ENCODE measurements at places on chromosomes 3 and 15.

DNA sequence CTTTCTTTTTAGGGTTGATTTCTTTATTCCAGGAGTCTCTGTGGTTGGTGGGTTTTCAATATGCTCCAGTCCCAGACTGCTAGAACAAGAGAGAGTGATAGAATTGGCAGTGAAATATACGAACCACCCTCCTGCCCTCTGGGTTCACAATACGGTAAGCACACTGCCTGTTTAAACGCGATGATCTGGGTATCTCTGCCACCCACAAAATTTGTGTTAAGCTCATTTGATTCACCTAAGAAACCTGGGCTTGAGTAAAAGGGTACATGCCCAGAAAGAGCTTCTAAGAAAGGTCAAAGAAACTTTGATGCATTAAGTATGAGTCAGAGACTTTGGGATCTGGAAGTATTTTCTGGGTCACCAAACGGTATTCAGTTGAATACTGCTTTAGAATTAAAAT, 29.8 kb downstream of the OXNAD1 start:
- H3K36me3 ChIP-seq = no peaks in the 10 kb centered on the region
- no peak for DNase-seq
- H3K27me3 ChIP-seq = no peaks in the 10 kb centered on the region

DNA sequence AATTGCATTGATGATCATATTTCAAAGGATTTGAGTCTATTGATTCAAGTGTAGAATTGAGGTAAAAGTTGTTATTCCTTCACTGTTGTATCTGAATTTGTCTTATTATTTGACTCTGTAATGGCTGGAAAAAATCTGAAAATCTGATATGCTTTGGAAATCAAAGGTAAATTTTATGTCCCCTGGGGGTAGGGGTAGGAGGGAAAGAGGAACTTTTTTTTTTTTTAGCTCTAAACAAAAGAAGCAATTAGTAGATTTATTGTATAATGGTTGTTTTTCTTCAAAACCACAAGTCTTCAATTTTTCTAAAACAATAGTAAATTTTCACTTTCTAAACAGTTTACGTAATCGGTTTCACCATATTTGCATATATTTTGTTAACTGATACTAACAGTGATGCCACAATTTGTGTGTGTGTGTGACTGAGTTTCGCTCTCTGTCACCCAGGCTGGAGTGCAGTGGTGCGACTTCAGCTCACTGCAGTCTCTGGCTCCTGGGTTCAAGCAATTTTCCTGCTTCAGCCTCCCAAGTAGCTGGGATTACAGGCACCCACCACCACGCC, 91.7 kb upstream of the GOLGA6L4 start:
- no peaks in the 10 kb centered on the region for H3K36me3 ChIP-seq
- no peaks in the 10 kb centered on the region for H3K4me1 ChIP-seq
- no peaks in the 10 kb centered on the region for H3K27me3 ChIP-seq
- DNase-seq = no peak
- no peak overlapping the region for H3K27ac ChIP-seq
- H3K4me3 ChIP-seq = no peak overlapping the region

GRCh38 chr15:58476525-58477162, 44.9 kb downstream of the LIPC start:
- DNase-seq = no peak
- no peaks in the 10 kb centered on the region for H3K27me3 ChIP-seq
- H3K4me3 ChIP-seq = no peak overlapping the region

GRCh38 chr15:85854345-85855097, 59.8 kb upstream of the KLHL25 start:
- H3K36me3 ChIP-seq = no peaks in the 10 kb centered on the region
- no peak overlapping the region for H3K27ac ChIP-seq
- H3K4me1 ChIP-seq = no peaks in the 10 kb centered on the region
- H3K27me3 ChIP-seq = peaks cover 44% of the 10 kb centered on the region
- no peak overlapping the region for H3K4me3 ChIP-seq

- H3K36me3 ChIP-seq = no peaks in the 10 kb centered on the region
- H3K27me3 ChIP-seq = no peaks in the 10 kb centered on the region
- no peak for DNase-seq
- H3K27ac ChIP-seq = no peak overlapping the region
- no peak overlapping the region for H3K4me3 ChIP-seq
- H3K4me1 ChIP-seq = no peaks in the 10 kb centered on the region
Measured at GRCh38 chr15:80743189-80743833, 35.9 kb upstream of the CEMIP start.

GRCh38 chr3:146536681-146537080, 7.7 kb downstream of the PLSCR1 start:
- H3K27ac ChIP-seq = no peak overlapping the region
- peaks cover 39% of the 10 kb centered on the region for H3K36me3 ChIP-seq
- no peaks in the 10 kb centered on the region for H3K4me1 ChIP-seq

- H3K27ac ChIP-seq = peak overlapping the region; percentile 100
- no peaks in the 10 kb centered on the region for H3K36me3 ChIP-seq
- peak; percentile 62 for DNase-seq
- H3K4me1 ChIP-seq = peaks cover 64% of the 10 kb centered on the region
- H3K4me3 ChIP-seq = peak overlapping the region; percentile 94
Measured at GRCh38 chr3:49020330-49021212, 1.4 kb upstream of the NDUFAF3 start.

DNA sequence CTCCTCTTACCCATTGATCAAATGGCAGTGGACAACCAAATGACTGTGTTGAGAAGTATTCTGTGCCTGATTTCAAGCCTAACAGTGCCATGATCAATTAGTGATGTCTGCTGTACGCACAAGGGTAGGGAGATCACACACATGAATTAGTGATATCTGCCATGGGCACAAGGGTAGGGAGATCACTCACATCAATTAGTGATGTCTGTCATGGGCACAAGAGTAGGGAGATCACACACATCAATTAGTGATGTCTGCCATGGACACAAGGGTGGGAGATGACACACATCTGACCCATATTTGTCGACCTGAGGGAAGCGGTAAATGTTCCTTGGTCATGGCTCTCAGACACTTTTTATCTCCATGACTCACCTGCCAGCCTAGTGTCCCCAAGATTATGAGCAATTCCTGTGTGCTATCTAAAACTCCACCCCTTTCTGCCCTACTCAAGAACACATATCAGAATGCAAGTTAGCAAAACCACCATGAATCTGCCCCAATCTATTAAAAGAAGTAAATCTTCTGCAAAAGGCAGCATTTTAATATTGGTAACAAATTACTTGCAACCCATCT, 165.0 kb downstream of the NTRK3 start:
- H3K4me1 ChIP-seq = peaks cover 11% of the 10 kb centered on the region
- H3K27ac ChIP-seq = no peak overlapping the region
- no peak overlapping the region for H3K4me3 ChIP-seq

- H3K4me1 ChIP-seq = no peaks in the 10 kb centered on the region
- no peak overlapping the region for H3K4me3 ChIP-seq
- DNase-seq = no peak
- H3K27ac ChIP-seq = no peak overlapping the region
- H3K36me3 ChIP-seq = no peaks in the 10 kb centered on the region
Measured at GRCh38 chr15:66229790-66230465, 23.6 kb downstream of the MEGF11 start.

DNA sequence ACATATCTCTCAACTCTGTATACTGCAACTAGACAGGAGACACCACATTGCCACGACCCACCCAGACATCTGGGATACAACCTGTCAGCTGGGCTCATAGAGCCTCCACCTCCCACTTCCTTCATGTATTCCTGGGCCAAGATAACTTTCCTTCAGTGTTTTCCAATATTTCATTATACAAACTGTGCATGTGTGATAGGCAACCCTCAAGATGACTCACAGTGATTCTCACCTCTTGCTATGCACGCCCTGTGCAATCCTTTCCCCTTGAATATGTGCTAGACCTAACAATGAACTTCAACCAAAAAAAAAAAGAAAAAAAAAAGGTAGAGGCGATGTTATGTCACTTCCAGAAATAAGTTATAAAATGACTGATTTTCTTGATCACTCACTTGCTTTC, 138.0 kb upstream of the ALCAM start:
- no peaks in the 10 kb centered on the region for H3K27me3 ChIP-seq
- no peaks in the 10 kb centered on the region for H3K4me1 ChIP-seq
- no peaks in the 10 kb centered on the region for H3K36me3 ChIP-seq

DNA sequence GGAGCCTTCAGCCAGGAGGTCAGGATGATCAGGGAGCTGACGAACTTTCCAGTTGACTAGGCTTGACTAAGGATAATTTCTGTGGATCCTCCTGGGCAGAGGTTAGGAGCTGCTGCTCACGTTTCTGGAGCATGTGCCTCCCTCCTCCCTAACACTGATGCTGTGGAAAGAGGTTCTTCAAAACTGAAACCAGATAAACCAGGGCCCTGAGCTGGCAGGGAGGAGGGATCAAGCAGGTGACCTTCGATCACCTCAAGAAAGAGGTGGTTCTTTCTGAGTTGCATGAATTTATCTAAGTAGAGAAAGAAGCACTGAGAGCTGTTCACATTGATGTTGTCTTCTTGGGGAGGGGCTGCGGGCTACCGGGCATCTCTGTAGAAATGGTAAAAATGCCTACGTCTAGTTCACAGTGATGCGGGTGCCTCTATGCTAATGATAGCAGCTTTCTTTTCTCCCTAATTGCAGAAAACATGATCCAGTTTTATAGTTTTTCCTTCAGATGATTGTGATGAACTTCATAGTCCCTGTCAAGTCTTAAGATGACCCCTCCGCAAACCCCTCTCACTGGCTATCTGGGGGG, 332.7 kb upstream of the LRRFIP2 start:
- no peak for DNase-seq
- H3K4me1 ChIP-seq = peaks cover 5% of the 10 kb centered on the region
- no peak overlapping the region for H3K27ac ChIP-seq

- no peak overlapping the region for H3K27ac ChIP-seq
- H3K36me3 ChIP-seq = no peaks in the 10 kb centered on the region
- no peak overlapping the region for H3K4me3 ChIP-seq
- no peak for DNase-seq
- no peaks in the 10 kb centered on the region for H3K27me3 ChIP-seq
Measured at GRCh38 chr3:16618721-16619120, 13.5 kb upstream of the DAZL start.

DNA sequence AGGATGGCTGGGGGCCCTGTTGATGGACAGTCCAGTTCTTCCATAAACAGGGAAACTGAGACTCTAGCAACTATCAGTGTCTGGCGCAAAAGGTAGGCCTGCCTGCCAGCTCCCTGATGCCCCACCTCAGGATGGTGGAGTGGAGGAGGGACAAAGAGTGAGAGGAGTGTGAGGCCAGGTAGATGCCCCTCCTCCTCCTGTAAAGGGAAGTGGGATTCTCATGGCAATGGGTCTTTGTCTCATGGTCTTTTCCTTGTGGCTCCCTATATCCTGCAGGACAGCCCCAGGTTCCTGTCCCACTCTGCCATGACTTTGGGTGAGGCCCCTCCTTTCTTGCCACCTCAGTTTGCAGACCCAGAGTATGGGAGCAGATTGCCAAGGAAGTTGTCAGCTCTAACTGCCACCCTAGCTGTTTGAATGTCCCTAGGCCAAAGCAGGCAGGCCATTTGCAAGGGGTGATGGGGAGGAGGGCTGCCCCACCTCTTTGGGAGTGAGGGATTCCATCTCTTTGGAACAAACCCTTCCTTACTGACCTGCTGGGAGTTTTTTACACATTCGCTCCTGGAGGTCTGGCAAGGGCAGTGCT, 2.8 kb upstream of the DNAH1 start:
- H3K36me3 ChIP-seq = no peaks in the 10 kb centered on the region
- peaks cover 23% of the 10 kb centered on the region for H3K4me1 ChIP-seq
- H3K4me3 ChIP-seq = no peak overlapping the region
- H3K27me3 ChIP-seq = no peaks in the 10 kb centered on the region

DNA sequence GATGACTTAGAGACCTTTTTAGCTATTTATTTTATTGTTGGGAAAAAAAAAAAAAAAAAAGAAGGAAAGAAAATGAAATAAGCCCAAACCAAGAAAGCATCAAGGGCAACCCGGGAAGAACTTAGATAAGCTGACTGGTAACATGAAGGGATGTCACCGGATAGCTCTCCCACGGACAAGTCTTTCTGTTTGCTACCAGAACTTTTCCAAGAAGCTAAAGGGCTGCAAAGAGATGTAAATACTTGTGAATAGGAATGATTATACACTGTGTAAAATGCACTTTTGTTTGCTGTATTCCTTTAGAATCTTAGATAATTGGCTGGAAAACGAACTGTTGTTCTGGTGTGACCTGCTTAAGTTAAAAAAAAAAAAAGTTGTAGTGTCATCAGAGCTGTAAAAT, 2.8 kb downstream of the FOXB1 start:
- no peak overlapping the region for H3K27ac ChIP-seq
- no peak for DNase-seq
- no peak overlapping the region for H3K4me3 ChIP-seq
- peaks cover 32% of the 10 kb centered on the region for H3K4me1 ChIP-seq
- no peaks in the 10 kb centered on the region for H3K36me3 ChIP-seq

GRCh38 chr3:127597020-127597771, 1.0 kb upstream of the MCM2 start:
- H3K27ac ChIP-seq = no peak overlapping the region
- no peaks in the 10 kb centered on the region for H3K27me3 ChIP-seq
- H3K4me1 ChIP-seq = peaks cover 3% of the 10 kb centered on the region
- no peaks in the 10 kb centered on the region for H3K36me3 ChIP-seq
- no peak for DNase-seq
- H3K4me3 ChIP-seq = peak overlapping the region; percentile 64

GRCh38 chr3:4398120-4398940, 68.7 kb downstream of the SUMF1 start:
- peaks cover 4% of the 10 kb centered on the region for H3K4me1 ChIP-seq
- peaks cover 5% of the 10 kb centered on the region for H3K36me3 ChIP-seq
- H3K27me3 ChIP-seq = no peaks in the 10 kb centered on the region
- DNase-seq = no peak
- no peak overlapping the region for H3K27ac ChIP-seq

- H3K27me3 ChIP-seq = no peaks in the 10 kb centered on the region
- no peak for DNase-seq
- H3K4me3 ChIP-seq = no peak overlapping the region
- H3K36me3 ChIP-seq = no peaks in the 10 kb centered on the region
- H3K27ac ChIP-seq = no peak overlapping the region
Measured at GRCh38 chr3:124298301-124298700, 306.4 kb upstream of the ROPN1 start.

GRCh38 chr3:47089630-47090029, 74.3 kb downstream of the SETD2 start:
- H3K27me3 ChIP-seq = no peaks in the 10 kb centered on the region
- no peak for DNase-seq
- H3K4me3 ChIP-seq = no peak overlapping the region
- no peaks in the 10 kb centered on the region for H3K4me1 ChIP-seq
- no peaks in the 10 kb centered on the region for H3K36me3 ChIP-seq
- no peak overlapping the region for H3K27ac ChIP-seq

DNA sequence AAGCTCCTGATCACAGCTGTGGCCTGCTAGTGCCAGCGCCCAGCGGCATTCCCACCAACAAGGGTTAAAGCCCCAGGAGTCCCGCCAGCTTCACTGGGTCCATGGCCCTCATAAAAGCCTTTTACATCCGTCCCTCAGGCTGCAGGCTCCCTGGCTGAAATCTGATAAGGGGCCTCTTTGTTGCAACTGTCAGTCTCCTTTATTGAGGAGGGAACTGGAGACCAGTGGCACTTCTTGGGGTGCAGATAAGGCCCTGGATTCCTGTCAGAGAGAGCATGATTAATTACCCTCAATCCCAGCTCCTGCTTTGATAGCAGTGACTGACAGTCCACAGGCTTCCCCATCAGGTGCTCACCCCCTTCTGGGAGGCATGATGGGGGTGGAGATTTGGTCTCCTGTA, 30.9 kb upstream of the CLK3 start:
- no peaks in the 10 kb centered on the region for H3K36me3 ChIP-seq
- no peak for DNase-seq
- H3K27ac ChIP-seq = no peak overlapping the region
- no peak overlapping the region for H3K4me3 ChIP-seq
- no peaks in the 10 kb centered on the region for H3K27me3 ChIP-seq

GRCh38 chr3:149086232-149086988, at the start of gene HLTF:
Gene HLTF (minus strand): TSS chr3:149086533. CDS start chr3:149086336, 197 bp downstream.
- DNase-seq = peak; percentile 98
- H3K4me3 ChIP-seq = peak within 1 kb of the TSS; percentile 72
- H3K27me3 ChIP-seq = no peaks in the 10 kb centered on the region

GRCh38 chr3:172042136-172042662, 2.8 kb downstream of the FNDC3B start:
- peaks cover 4% of the 10 kb centered on the region for H3K36me3 ChIP-seq
- peaks cover 65% of the 10 kb centered on the region for H3K4me1 ChIP-seq
- H3K4me3 ChIP-seq = peak overlapping the region; percentile 89
- DNase-seq = no peak
- peak overlapping the region; percentile 100 for H3K27ac ChIP-seq
